ENCODE measurements at places on chromosomes 6 and 20.

DNA sequence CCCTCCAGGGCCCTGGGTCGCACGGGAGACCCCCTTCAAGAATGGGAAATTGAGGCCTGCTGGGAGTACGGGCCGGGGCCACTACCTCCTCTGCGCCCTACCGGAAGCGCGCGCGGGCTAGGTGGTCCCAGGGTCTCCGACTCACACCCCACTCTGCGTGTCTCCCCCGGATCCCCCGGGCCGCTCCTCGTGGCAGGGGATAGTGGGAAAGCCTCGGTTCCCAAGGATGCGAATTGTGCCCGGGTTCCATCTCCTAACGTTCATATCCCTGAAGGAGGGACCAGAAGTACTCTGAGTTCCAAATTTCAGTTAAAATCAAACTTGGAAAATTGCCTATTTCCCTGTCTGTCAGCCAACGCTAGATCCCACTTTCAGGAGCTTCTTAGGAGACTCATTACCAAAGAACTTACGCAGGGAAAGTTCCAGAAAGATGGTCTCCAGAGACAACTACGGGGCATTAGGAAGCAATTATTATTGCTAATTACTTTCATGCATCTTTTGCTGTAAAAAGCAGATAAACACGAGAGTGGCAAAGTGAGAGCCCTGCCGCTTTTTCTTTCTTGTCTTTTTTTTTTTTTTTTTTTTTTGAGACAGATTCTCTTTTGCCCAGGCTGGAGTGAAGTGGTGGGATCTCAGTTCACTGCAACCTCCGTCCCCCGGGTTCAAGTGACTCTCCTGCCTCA is 858 bp downstream of the FAM83D start:
- DNase-seq = no peak

- DNase-seq = no peak
Measured at GRCh38 chr20:16063881-16064280, 509.4 kb downstream of the KIF16B start.

DNA sequence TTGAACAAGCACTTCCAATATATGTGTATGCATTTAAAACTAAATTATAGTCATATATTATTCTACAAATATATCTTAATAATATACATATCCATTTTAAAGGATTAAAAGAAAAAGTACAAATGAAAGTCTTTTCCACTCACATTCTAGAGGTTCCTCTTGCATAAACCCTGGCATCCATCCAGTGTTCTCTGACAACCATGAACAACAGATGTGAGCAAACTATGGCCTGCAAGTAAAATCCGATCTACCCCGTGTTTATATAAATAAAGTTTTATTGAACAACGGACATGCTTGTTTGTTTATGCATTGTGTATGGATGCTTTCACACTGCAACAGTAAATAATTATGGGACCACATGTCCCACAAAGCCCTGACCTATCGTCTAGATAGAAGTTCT is 1122.3 kb downstream of the EPHA7 start:
- no peak for DNase-seq

DNA sequence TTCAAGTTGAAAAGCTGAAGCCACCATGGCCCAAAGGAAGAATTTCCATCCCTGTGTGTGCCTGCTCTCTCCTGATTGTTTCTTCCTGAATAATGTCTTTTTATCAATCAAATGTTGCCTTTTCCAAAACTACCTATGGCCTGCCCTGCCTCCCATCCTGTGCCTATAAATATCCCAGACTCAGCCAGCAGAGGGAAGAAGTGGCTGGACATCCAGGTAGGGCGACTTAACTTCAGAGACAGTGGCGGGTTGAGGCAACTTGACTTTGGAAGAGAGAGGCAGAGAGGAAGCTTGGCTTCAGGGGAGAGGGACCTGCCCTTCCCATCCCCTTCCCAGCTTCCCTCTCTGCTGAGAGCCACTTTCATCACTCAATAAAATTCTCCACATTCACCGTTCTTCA is 133.0 kb downstream of the LCA5 start:
- DNase-seq = no peak

DNA sequence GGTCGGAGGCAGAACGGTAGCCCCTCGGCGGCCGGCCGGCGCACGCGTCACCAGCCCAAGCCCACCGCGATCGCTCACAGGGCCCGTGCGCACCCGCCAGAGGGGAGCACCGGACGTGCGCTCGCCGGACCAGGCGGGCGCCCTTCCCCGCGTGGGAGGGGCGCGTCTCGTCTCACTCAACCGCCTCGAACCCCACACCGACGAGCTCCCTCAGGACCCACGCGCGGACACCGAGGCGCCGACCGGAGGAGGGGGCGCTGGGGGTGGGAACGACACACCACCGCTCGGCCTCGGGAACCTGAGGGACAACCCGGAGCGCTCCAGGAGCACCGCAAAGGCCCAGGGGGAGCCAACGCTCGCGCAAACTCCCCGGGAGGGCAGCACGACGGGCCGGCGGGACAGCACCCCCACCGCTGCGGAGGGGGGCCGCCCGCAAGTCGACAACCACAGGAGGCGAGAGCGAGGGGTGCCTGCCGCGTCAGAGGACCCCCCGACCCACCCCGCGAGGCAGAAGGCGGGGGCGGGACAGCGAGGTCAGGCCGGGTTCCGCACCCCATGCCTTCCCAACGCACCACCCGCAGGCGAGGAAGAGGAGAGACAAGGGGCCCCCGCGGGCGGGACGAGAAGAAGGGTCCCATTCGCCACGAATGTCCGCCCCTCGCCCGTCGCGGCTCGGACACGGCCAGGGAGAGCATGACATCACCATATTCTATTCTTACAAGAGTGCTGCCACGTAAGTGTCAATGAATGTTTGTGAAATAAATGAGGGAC is 512.7 kb upstream of the ZNF337 start:
- no peak for DNase-seq

- DNase-seq = no peak
Measured at GRCh38 chr6:151681433-151682059, 125.9 kb upstream of the ESR1 start.

GRCh38 chr6:69796073-69796641 is 653 bp downstream of the LMBRD1 start:
- DNase-seq = peak; percentile 63

DNA sequence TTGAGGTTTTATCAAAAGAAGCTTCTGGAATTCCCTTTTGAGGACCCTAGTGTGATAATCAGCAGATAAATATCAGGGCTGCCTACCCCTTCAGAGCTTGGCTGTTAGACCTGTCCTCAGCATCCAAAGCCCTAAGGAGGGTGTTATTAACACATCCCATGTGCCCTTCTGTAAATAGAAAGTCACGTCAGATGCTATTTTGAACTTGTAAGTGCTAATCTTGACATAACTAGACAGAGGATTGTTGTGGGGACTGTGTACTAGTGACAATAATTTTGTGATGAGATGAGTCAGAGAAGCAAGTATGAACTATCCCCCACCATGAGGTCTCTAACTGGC is 4.9 kb upstream of the LAMA4 start:
- no peak for DNase-seq

- DNase-seq = no peak
Measured at GRCh38 chr20:53655625-53656292, 62.1 kb upstream of the ZNF217 start.

- DNase-seq = no peak
Measured at GRCh38 chr6:132153221-132153898, 202.2 kb upstream of the CCN2 start.

- no peak for DNase-seq
Measured at GRCh38 chr6:44653761-44654218, 266.3 kb downstream of the CDC5L start.

DNA sequence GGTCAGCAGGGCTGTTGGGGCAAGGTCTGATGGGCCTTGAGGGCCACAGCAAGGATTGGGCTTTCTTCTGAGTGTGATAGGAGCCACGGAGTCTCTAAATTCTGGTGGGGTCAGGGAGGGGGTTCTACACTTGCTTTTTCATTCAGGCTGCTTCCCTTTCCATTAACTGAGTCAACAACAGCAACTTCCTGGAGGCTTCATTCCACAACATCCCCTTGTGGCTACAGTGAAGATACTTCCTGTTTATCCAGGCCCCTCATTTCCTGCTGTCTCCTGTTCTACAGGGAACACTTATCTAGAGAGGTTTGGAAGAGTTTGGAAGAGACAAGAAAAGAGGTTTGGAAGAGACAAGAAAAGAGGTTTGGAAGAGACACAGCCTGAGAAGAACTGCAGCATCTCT is 144.8 kb upstream of the ENPP5 start:
- DNase-seq = no peak

DNA sequence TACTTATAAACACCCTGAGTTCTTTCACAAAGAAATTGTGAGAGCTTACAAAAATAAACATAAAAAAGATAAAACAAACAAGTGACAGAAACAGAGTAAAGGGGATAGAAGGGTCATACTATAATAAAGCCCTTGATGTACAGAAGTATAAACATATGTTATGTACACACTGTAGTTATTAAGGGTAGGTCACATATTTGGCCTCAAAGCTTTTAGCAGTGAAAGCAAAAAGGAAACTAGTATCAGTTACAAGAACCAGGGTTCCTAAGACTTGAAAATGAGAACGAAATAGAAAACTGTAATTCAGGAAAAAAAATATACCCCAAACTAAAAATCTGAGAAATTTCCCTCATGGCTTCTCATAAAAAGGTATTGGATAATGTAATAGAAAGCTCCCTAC is 380.6 kb downstream of the HDGFL1 start:
- no peak for DNase-seq

All from cerebellar nuclear complex (tissue), 1 donor.